SHP77 (cell line): ENCODE measurements at places on chromosomes 7 and 10.

GRCh38 chr7:30764030-30764975 is 6.9 kb upstream of the MINDY4 start:
- DNase-seq: no peak

DNA sequence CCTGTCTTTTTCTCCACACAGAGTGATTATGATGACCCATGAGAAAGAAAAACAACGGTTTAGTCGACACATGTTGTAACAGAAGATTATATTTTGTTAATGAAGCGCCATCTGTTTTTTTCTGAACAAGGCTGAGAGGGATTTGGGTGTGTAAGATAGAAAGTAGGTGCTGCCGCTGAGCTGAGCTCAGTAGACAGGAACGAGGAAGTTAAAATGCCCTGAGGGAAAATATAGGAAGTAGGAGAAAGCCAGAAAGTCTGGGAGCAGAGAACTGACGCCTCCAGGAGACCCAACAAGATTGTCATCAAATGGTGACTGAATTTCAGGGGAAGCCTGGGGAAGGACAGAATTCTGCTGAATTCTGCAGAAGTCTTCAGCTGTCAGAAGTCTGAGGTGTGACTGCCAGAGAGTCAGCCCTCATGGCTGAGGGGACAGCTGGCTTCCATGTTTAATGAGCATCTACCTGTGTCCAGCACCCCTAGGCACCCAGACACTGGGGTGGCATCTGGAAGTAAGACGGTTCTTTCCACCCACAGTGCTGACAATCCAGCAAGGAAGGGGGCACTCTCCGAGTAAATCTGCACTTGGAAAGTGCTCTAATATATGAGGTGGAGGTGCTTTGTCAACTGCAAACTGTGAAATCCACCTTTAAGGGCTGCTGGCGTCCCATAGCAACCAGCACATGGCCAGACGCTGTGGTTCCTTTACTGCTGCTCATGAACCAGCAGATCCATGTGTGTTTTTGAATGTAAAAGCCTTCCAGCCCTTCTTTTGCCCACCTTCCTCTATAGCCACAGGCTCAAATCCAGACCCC is 12.5 kb upstream of the TSPAN15 start:
- no peak for DNase-seq

DNA sequence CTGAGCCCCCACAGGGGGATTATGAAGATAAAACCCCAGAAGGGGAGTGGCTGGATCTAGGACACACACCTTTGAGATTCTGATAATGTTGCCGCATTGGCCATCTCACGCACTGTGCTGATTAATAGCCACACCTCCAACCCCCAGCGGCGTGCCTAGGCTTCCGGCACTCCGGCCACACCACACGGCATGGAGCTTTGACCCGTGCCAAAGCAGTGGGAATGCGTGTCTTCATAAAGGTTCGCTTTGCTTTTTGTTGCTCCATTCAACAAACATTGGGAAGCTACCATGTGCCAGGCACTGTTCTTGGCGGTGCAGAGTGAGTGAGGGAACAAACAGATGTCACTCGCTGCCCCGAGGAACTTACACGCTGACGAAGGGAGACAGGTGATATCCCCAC is 117.6 kb downstream of the TCERG1L start:
- DNase-seq: no peak

DNA sequence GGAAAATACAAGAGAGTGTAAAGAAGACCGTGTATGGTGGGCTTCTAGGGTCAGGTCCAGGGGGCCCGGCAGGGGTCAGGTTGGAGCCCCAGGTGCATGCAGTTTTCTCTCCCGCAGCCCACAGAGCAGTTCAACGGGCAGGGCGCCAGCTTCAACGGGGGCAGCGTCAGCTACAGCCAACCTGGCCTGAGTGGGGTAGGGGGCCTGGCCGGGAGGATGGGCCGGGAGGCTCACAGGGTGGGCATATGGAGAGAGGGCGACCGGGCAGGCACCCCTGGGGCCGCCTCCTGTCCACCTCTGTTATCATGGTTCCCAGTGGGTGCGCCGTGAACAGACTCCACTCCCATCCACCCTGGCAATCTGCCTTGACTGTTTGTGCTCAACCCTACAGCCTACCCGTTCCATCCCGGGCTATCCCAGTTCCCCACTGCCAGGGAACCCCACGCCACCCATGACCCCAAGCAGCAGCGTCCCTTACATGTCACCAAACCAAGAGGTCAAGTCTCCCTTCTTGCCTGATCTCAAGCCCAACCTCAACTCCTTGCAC is 11.5 kb downstream of the ZMIZ2 start:
- no peak for DNase-seq

DNA sequence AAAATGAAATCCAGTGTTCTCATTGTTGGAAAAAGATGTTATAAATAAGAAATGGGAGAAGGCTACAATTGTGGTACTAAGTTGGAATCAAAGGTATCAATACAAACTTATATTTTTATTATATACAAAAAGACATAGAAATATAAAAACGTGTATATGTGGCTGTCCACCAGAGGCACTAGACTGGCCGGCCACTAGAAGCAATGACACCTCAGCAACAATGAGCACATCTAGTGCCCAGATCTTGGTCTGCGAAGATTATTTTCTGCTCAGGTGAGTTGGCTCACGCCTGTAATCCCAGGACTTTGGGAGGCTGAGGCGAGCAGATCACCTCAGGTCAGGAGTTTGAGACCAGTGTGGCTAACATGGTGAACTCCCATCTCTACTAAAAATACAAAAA is 21.6 kb downstream of the IDE start:
- DNase-seq: no peak

DNA sequence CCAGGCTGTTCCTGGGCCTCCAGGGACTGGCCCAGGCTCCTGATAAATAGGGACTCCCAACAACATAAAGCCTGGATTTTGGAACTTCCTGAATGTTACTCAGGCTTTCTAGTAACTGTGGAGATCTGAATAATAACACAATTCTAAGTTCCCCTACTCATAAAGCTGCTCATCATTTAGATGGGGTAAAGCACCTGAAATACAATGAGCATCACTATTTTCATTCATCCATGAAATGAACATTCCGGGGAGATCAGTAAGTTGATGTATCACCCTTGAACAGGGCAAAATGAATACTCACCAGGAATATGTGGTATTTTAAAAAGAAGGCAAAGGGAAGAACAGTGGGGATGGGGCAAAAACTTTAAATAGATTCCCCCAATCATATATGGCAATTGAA is 48.3 kb upstream of the ATRNL1 start:
- DNase-seq: no peak

DNA sequence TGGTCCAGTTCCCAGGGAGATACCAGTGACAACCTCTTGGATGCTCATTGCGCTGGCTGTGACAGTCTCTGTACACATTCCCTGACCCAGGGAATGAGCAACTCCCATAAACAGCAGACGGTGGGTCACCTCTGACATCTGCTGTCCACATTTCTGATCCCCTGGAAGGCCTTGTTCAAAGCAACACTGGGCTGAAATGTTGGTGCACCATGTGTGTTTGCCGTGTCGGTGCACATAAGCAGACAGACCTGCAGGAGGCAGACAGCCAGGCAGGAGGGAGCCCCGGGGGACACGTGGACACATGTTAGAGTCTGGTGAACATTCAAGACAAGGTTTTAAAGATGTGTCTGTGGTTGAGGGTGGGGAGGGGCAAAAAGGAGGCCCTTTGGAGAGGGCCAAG is 254.9 kb downstream of the PLXNA4 start:
- no peak for DNase-seq

DNA sequence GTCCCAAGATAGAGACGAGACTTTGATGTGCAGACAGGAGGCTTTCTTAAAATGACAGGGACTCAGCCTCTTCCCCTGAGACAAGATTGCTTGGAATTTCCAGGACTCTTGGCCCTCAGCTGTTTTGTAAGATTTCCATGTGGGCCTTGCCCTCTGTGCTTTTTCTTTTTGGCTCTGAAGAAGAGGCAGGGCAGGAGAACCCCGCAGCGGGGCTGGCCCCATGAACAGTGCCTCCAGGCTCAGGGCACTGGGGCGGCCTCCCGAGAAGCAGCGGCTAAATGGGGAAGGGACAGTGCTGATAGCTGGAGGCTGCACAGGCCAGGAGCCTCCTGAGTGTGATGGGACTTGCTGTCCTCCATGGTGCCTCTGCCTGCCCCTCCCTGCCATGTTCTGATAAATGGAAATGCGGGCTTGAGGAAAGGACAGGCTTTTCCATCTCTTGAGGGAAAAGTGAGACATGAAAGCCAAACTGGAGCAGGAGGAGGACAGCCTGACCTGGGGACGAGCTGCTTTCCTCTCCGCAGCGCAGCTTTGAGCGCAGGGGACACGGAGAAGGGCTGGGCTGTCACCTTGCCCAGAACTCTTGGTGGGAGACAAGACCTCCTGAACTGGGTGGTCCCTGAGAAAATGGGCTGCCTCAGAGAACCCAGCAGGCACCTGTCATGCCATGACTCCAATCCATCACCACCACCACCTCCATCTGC is 12.1 kb downstream of the SAP25 start:
- no peak for DNase-seq

DNA sequence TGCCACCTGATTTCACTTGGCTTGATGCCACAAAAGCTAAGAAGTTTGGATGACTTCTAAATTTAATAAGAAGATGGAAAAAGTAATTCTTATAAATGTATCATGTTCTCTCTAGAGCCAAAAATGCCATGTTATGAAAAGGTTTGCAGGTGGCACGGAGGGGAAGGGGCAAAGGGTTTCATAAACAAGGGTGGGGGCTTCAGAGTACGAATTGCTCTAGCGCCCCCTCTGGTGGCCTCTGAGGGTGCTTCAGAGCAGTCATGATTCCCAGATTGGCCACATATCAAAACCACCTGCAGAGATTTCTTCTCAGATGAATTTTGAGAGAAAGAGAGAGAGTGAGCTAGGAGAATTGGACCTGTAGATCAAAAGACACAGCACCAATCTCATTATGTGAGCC is 208.6 kb upstream of the YAE1 start:
- no peak for DNase-seq

DNA sequence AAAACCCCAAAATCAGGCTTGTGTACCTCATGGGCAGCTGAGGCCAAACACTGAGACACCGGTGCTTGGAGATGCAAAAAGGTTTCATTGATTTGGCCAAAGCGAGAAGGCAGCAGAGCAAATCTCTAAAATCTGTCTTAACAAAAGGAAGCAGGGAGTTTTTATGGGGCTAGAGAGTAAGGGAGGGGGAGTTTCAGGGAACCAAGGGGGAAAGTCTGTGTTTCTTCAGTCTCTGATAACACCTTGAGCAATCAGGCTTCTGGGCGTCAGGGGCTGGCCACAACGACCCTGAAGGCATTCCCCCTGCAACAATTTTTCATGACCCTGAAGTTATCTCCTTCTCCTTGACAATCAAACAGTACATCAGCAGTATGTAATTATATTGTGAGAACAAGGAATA is 2.7 kb upstream of the ZNF786 start:
- DNase-seq: no peak

DNA sequence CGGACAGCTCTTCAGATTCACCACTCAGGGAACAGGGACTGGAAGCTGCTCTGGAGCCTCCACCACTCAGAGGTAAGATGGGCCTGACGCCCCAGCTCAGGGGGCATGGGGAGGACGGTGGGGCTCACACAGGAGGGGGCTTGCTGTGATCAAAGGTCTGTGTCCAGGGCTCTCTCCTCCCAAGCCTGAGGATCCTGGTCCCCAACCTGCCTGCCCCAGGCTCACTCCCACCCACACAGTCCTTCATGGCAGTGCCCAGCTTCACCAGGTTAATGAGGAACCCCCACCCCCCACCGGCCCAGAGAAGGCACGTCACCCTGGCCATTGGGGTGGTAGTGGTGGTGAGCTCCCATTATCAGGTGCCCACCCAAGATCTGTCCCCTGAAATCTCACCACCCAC is 926.7 kb upstream of the ZNF722 start:
- no peak for DNase-seq
